ENCODE measurements at places on chromosomes 2 and 18.

DNA sequence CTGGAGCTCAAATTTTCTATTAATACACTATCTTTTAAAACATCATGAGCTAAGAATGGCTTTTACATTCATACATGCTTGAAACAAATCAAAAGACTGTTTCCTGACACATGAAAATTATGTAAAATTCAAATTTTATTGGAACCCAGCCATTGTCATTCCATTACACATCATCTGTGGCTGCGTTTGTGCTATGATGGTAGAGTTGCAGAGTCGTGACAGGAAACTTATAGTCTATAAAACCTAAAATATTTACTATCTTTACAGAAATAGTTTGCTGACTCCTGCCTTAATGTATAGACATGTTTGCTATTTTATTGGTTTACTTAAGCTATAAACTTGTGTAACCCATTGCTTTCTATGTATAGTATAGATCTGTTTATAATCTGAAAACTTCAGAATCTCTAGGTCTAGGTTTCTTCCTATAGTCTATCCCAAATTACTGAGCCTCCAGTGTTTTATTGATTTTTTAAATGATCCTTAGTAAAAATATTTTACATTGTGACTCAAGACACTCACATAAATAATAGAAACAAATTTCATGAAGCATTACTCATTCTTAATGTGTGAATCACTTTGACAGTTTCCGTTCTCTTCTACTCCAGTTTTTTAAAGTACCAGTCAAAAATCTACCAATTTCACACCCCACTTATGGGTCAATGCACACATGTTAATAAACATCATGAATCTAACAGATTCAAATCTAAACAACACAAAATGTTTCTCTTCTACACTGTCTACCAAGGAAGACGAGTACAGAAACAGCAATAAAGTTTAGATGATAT is 26.4 kb upstream of the MRPL19 start:
- no peak for DNase-seq

DNA sequence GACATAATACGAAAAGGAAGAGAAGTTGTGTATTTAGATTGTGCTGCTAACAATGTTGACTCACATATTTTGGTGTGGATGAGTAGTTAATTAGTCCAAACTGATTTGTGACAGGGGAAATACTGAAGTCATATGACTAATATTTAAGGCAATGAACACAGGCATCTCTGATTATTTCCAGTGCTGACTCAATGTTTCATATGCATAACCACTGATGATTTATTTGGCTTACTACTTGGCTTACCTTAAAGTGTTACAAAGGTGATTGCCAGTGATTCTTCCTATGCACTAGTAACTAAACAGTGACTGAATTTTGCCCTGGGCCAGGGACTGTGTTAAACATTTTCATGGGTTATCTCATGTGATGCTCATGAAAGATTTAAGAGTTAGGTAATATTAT is 722.6 kb downstream of the METTL4 start:
- DNase-seq = no peak

GRCh38 chr18:27616324-27616723 is 431.2 kb upstream of the CHST9 start:
- no peak for DNase-seq

DNA sequence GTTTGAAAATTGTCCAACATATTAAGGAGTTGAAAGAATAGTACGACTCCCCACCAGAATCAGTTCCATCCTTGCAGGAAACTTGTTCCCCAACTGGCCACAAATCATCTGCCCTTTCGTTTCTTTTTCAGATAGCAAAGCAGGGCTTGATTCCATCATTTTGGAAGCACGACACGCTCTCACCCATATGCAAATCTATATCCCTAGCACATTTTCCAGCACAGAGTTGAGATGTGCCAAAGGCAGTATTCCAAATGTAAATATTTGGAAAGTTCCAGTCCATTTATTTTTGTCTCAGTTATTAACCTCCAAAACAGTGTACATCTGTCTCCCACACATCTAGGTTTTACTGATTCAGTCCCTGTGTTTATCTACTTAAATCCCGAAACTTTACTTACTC is 128.8 kb upstream of the BCL2L11 start:
- no peak for DNase-seq

- no peak for DNase-seq
Measured at GRCh38 chr2:185044323-185044874, 446.1 kb downstream of the ZNF804A start.

DNA sequence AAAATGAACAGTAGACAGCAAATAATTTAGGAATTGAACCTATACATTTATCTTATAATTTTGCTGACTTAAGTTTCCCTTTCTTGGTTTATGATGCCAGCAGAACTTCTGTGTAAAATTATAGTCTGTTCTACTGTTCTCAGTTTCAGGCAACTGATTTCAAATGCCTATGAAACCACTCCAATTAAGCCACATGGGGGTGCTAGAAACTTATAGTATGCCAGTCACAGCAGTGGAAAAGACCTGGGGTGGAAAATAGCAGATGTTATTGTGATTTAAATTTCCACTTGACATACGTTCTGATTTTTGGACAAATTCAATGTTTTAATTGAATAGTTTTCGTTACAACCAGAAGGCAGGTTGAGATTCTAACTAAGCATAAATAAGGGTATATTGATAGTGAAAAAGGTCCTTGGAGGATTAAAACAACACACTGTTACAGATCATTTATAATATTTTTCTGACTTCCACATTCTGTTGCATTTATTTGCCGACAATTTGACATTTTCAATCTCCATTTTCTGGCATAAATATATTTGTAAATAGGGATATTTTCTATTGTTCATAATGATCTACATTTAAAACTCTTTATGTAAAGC is 61.4 kb downstream of the CPS1 start:
- no peak for DNase-seq

GRCh38 chr2:36513661-36514060 is 84.3 kb downstream of the FEZ2 start:
- DNase-seq = no peak

DNA sequence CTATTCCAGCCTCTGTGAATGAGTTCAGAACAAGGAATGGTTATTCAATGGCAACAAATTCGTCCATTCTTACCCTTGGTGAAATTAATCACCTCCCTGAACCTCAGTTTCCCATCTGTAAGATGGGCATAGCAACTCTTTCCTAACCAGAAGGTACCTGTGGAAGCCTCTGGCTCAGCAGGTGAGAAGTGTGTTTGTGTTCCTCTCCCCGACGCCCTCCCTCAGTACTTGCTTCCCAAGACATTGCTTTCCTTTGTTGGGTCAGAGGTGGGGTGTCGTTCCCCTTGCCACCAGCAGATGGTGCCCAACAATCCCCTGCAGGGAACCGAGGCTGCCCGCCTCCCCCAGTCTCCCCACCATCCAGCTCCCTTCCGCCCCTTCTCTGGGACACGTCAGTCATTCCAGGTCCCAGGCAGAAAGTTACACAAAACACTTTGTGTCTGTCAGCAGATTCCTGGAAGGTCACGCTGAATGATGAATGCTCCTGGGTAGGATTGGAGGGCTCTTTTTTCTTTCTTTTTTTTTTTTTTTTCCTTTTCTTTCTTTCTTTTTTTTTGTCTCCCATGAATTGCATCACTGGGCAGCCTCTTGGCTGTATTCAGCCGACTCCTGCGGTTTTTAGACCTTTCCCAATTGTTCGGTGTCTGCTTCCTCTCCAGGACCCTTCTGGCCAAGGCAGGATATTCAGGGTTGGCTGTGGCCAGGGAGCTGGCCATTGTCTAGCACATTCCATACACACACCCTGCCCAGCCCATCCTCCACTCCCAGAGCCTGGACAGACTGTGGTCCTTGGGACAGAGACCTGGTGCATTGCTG is 117.3 kb downstream of the LPIN1 start:
- DNase-seq = peak; percentile 62

DNA sequence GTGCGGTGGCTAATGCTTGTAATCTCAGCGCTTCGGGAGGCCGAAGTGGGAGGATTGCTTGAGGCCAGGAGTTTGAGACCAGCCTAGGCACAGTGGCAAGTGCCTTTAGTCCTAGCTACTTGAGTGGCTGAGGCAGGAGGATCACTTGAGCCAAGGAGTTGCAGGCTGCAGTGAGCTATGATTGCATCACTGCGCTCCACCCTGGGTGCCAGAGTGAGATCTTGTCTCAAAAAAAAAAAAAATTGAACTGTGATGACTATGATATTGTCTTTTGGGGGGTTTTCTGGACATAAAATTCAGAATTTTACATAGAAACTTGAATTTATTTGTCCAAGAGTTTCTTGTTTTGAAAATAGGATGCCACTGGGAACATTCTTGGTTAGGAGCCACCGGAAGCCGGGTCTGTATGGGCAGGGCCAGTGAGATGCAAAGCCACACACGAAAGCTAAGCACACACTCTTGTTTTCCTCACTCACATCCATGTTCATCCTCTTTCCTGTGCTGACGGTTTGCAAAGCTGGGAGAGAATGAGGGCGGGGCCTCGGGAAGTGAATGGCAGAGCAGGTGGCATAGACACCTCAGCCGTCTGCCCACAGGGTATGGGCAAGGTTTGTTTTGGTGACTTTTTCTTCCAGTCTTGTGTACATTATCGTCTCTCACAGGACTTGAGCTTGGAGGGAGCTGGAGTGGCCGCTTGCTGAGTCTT is 12.6 kb downstream of the AGAP1 start:
- no peak for DNase-seq

DNA sequence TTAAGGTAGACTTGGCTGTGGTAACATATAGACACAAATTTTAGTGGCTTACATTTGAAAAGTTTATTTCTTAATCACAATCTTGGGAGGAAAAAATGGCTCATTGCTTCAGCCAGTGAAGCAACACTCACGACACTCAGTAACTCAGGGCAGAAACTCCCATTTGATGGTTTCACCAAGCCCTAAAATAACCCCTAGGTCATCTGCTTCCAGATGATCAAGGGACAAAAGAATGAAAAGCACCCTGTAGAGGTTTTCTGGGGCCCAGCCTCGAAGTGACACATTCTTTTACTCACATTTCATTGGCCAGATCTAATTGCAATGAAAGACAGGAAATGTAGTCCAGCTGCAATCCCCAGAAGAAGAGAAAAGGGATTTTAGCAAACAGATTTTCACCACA is 275.9 kb downstream of the TMX3 start:
- DNase-seq = no peak

- DNase-seq = no peak
Measured at GRCh38 chr2:178395941-178396570, 54.9 kb downstream of the PRKRA start.

DNA sequence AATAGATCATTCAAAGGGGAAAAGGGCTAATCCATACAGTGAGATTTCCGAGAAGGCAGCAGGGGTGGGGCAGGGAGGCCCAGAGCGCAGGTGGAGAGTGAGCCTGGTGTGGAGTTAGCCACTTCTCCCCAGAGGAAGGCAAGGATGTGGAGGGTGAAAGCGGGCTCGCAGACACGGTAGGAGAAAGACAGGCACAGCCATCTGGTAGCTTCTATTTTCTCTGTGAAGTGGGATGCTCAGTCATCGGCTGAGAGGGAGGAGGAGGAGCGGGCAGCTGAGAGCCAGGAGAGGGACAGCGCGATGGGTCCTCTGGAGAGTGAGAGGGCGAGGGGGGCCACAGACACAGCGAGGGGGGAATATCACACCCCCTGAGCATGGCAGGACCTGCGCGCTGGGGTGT is 153.3 kb upstream of the NDUFV2 start:
- no peak for DNase-seq

DNA sequence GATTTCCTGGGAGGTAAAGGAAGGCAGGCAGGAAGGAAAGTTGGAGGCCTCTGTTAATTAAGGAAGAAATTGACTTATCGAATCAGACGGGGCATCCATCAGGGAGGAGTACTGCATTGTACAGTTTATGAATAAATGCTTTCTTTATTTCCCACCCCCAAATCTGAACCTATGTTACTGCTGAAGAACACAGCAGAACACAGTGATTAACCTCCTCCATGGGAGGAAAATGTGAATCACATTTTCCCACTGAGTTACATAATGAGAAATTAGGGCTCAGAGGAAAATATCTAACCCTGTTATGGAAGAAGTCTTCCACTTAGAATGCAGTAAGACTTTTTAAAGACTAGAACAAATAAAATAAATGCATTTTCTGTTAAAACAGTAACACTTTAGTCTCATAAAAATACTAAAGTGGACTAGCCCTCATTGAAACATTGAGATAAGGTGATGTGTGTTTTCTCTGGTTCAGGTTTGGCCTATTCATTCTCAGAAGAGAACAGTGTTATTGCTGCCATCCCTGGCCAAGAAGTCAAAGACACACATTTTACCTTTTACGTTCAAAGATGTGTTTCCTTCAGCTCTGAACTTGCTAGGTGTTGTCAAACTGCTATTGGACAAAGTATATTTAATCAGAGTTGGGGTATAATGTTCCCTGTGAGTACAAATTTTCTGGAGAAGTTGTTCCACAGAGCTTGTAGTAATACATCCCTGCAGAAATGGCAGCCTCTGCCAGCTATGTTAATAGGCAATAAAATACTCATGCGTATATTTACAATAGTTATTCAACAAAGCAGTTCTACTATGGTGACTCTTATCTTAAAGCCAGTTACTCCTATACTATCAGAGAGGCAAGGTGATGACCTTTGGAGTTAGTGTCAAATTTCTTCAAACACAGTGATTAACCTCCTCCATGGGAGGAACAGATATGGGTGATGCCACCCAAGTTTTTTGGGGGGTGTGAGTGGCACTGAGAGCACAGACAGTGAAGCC is 11.1 kb downstream of the DNAH6 start:
- no peak for DNase-seq

GRCh38 chr2:41896186-41896846 is 151.5 kb upstream of the PKDCC start:
- DNase-seq = no peak

DNA sequence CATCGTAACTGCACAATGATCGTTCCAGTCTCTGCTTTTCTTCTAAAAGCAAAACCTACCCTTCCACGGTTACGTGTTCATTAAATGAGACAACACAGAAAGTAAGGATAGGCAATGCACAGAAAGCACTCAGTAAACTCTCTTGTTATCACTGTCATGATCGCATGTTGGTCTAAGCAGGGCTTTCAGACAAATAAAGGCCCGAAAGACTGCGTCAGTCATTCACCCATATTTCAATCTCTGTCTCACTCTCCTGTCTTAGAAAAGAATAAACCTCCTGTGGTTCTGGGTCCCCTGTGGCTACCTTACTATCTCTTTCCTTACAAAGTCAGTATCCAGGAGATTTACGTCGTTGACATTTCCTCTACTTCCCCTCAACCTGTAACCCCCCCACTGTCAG is 160.9 kb downstream of the VAPA start:
- DNase-seq = no peak

Data from nucleus accumbens (tissue), 56 donors.